Hypothalamus (tissue), 51 donors: ENCODE measurements at places on chromosomes 1 and 21.

DNA sequence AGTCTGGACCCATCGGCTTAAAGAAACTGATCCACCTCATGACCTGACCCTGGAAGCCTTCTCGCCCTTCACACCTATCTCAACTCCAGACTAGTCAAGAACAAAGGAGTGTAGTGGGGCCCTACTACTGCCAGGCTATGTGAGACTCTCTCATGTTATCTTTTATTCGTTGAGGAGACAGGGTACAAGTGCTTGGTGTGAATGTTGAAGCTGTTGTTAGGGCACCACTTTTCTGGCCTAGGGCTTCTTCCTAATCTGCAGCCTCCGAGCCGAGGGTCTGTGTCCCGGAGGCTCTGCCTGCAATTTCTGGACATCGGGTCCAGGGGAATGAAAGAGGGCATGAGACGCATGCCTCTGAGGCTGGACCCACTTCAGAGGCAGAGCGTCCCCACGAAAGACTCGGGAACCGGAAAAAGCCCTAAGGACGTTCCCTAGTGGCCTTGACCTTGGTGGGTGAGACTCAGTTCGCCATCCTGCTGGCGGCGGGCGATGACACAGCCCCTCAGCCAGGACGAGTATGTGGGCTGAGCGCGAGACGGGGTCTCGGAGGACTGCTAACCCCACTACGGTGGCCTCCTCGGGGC, 671 bp downstream of the DNAJC11 start:
- no peak for DNase-seq

GRCh38 chr1:223011505-223011856, 131.6 kb downstream of the TLR5 start:
- no peak for DNase-seq

DNA sequence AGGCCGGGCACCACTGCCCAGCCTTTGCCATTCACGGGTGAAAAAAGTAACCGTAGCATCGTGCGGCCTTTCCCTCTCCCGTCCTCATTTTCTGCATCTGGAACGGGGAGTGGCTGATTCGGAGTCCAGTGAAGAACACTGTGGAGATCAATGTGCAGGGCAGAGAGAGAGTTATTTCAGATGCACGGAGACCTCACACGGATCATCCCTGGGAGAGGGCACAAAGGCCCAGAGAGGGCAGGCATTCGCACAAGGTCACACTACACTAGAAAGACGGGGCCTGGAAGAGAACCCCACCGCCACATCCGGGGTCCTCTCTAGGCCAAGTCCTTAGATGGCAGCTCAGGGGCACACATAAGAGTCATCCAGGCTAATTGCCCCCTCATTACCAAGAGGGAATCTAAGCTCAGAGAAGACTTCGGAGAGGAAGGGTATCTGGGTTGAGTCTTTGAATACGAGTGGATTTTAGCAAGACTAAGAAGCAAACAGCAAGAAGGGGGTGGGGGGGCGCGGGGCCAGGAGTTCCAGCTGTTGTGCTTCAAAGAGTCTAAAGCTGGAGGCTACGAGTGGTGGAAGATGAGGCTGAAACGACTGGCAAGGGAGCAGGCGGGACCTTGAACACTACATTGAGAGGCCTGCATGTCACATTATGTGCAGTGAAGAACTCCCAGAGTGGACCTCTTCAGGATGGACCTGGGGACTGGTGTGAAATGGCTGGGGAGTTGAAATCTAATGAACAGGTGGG, 857 bp downstream of the GPX7 start:
- no peak for DNase-seq

DNA sequence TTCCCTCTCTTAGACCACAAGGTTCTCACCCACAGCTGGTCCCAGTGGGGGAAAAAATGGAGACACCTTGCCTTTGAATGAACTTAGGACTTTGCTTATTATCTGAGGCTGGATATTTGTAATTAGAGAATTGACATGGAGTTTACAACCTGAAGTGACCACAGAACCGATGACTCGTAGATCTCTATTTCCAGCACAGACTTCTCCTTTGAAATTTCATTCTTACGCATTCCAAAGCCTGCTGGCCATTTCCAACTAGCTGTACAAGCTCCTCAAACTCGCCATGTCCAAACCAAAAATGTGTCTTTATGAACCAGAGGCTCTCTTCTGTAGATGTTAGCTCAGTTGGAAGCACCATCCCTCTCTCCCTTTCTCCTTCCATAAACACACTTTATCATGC, 12.0 kb downstream of the RAB7B start:
- DNase-seq = no peak

DNA sequence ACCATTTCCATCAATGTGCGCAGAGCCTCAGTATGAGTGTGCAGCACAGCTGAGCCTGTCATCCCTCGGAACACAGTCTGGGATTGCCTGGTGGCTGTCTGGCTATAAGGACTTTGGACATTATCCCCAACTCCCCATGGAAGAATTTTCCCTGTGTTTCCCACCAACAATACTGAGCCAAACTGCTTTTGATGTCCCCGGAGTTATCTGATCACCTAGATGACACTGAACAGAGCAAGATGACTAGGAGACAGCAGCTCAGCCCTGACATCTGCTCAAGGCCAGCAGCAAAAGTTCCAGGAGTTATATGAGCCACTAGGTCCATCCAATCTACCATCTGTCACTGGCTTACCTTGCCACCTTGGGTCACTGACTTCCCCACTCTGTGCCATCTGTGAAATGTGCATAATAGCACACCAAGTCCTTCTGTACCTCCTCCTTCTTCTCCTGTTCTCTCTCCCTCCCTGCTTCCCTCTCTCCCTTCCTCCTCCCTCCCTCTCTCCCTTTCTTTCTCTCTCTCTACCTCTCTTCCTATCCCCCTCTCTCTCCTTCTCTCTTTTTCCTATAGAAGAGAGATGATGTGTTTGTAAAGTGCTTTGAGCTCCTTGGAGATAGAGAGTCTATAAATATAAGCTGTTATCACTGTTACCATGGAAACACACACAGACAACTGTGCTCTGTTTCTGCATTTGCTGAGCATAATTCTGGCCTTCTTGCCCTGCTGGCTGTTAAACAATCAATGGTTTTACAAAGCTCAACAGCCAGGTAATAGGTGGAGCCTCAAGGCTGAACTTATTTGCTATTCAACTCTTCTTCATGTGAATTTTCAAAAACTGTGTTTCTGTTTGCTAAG, 19.7 kb upstream of the ATP1B1 start:
- no peak for DNase-seq

DNA sequence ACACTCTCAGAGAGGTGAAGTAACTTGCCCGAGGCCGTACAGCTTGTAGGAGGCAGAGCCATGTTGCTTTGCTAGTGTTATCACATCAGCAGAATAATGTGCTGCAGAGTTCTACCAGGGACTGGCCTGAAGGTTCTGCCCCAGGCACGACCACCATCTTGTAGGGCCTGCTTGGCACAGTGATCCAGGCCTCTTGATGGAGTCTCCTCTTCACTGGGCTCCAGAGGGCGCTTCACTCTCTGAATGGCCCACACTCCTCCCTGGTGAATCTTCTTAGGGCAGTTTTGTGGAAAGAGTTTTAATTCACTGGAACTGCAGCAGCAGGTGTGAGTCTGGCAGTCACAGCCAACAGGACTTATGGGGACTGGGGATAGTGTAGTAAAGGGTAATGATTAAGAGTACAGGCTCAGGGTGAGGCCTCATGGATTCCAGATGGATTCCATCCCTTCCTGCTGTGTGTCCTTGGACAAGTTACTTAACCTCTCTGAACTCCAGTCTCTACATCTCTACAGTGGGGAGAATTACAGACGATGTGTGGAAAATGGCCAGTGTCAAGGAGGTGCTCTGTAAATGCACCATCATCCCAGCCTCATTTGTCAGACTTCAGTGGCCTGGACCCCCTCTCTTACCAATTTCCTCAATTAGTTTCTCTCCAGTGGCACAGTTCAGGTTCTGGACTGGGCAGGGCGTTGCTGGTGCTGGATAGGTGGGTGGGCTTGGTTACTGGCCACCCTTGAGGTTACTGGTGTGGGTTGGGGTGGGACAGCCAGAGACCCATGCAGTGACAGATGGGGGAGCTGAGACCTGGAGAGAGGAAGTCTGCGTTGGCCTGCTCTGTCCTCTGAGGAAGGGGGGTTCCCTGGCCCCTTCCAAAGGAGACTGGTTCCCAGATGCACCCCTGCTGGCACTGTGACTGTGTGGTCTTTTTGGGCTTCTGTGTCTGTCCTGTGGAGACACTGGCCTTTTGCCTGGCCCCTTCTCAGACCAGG, 45.9 kb upstream of the CSF3R start:
- no peak for DNase-seq

DNA sequence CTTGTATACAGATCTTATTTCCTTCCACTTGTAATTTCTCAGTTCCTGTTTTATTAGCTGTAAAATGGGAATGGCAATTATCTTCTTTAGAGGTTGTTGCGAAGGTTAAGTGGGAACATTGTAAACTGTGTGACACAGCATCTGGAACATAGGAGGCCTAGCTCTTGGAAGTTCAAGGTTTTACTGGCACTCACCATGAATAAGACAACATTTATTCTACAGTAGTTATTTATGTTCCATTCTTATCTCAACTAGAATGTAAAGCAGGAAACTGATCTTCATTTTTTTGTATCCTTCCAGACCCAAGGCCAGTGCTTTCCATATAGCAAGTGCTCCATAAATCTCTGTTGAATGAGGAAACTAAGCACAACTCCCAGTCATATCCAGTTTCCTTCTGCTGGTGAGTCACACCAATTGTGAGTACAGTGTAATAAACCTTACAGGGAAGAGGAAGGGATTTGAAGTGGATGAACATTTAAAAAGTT, 1.4 kb downstream of the BCL10 start:
- DNase-seq = no peak

- DNase-seq = no peak
These were observed 145.0 kb upstream of the ZC3H11B start for GRCh38 chr1:219757890-219758289.

DNA sequence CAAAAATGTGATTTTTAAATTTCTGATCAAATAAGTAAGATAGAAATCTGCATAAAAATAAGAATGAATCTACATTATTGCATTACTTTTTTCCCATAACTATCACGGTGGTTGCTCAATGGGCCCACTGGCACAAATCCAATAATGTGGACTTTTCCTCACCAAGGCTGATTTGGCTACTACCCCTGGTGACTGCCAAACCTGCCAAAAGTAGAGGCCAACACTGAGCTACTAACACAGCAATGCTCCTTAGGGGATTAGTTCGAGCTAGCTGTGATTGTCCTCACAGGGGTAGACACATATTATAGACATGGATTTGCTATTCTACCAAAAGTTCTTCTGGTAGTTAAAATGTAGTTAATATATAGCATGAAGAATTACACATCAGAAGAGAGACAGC, 107.7 kb upstream of the ZNHIT6 start:
- no peak for DNase-seq

GRCh38 chr21:40421121-40421520, 425.8 kb downstream of the DSCAM start:
- DNase-seq = no peak

GRCh38 chr1:77016386-77016985, 149.2 kb downstream of the ST6GALNAC5 start:
- no peak for DNase-seq

- DNase-seq = no peak
These were observed 515.8 kb downstream of the SMYD3 start for GRCh38 chr1:245991266-245991665.

DNA sequence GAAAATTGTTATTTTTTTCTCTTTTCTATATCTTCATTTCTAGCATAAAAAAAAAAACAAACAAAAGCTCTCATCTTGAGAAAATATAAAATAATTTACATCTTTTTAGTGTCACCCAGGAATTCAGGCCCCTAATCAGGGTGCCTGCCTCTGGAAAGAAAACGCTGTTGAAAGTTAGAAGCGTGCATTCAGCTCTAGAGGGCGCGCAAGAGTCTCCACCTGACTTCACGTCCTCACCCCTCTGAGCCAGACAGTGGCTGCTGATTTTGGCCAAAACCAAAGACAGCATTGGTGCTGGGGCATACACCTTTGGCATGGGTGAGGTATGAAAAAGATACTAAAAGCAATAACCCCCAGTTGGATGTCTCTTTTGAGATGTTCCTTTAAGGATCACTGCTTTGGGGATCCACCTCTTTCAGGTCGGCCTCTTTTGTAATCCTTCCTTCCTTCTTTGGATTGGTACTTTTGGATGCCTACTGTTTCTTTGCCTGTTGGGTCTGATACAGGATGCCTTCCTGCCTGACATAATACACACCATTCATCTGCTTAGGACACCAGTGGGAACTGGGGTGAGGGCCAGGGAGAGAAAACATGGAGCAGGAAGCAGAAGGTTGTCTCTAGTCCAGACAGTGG, 77.6 kb upstream of the CHRM3 start:
- DNase-seq = no peak

GRCh38 chr1:71377886-71378285, 297.1 kb upstream of the ZRANB2 start:
- no peak for DNase-seq

- DNase-seq = no peak
These were observed 49.1 kb upstream of the ZBTB40 start for GRCh38 chr1:22402356-22403053.

- no peak for DNase-seq
These were observed 26.0 kb upstream of the C2CD2 start for GRCh38 chr21:41979751-41980369.
